RPMI8226 (cell line): ENCODE measurements at places on chromosomes 4 and X.

GRCh38 chr4:182547435-182547834 lies 304.2 kb downstream of the TENM3 start:
- no peak for DNase-seq

DNA sequence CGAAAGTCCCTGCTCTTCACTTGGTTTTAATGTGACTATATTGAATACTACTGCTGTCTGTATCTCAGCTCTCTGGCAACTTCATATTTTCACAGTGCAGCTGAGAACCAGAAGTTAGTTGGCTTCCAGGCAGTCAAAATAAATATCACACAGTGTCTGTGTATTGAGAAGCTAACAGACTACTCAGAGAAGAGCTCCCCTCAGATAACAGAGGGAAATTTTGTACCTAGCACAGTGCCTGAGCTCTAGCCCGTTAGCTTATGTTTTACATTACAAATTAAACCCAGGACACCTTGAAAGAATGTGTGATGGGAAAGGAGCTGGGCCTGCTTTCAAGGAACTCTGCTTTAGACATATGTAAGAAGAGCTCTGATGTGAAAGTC lies 22.7 kb downstream of the JADE1 start:
- DNase-seq = no peak

GRCh38 chr4:7324651-7325121 lies 110.0 kb downstream of the PSAPL1 start:
- peak; percentile 20 for DNase-seq

- no peak for DNase-seq
Measured at GRCh38 chrX:17580539-17581152, 156.6 kb upstream of the SCML1 start.

- DNase-seq = no peak
Measured at GRCh38 chr4:88063634-88064296, 56.3 kb downstream of the PKD2 start.

DNA sequence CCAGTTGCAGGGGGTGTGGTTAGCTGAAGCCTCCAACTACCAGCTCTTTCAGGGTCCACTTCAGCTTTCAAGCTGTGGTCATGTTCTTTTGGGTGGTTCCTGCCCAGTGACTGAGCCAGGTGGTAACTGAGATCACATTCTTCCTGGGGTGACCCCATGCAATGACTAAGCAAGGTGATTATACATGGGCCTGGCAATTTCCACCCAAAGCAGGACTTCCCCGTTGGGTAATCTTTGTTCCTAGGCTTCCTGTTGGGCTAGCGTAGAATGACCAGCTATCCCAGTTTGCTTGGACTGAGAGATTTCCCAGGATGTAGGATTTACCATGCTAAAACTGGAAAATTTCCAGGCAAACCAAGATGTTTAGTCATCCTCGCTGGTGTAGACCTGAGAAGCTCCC lies 18.4 kb upstream of the MAGEB17 start:
- no peak for DNase-seq

DNA sequence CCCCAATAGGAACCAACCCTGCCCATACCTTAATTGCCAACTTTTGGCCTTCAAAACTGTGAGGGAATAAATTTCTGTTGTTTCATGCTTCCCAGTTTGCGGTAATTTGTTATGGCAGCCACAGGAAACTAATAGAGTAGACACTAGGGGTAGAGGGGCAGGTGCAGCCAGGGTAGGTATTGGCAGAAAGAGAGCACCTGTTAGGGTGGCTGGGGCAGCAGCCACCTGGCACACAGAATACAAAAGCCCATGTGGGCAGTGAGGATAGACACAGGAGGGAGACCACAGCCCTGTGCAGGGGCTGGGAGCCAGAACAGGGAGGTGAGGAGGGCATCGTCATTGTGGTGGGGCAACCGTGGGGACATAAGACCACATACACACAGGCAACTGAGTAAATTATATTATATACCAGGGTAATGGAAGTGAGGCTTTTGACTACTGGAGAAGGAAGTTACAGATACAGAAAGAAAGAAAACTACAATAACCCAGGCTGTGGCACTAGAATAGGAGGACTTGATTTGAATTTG lies 28.2 kb downstream of the IRF2 start:
- DNase-seq = peak; percentile 65

DNA sequence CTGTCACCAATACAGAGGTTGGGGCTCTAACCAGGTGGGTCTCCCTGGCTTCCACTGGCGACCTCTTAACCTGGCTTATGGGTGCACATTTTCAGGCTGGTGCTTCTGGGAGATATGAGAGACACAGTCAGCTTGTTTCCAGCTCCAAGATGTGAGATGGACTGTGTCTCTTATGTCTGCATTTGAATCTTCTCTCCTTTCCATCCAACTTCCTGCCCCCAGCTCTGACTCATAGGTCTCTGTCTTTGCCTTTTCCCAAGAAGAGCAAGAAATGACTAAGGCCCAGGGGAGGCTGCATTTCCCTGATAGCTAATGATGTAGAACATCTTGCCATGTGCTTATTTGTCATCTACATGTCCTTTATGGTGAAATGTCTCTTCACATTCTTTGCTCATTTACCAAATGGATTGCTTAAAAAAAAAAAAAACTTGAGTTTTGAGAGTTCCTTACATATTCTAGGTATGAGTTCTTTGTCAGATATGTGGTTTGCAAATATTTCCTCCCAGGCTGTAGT lies 3.2 kb upstream of the UXT start:
- DNase-seq = no peak

GRCh38 chrX:132218100-132218812 lies 991 bp downstream of the RAP2C start:
- peak; percentile 91 for DNase-seq

- DNase-seq = no peak
Measured at GRCh38 chr4:101014417-101014816, 332.9 kb downstream of the PPP3CA start.

DNA sequence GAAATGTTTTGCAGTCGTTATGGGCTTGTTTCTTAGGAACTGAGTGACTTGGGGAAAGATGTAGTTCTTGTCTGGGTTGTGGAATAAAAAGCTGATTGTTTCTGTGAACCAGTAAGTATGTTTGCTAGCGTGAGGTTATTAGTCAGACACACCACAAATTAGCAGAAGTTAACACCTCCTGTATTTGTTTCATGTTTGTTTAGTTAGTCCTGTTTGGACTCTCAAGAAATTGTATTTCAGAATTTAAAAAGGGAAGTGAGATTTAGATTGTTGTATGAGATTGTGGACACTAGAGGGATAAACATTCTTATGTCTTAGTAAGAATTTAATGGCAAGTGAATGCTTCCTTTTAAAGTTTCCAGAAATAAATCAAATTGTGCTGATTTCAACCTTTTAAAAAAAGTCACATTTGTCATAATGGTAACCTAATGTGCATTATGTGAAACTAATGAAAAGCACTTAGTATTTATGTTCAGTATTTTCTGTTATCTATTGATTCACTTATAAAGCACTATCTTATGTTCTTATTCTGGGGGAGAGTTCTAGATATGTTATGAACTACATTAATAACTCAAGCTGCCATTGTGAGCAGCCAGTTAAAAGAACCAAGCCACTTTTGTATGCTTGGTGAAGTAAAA lies 25.6 kb downstream of the ATP10D start:
- DNase-seq = peak; percentile 20

DNA sequence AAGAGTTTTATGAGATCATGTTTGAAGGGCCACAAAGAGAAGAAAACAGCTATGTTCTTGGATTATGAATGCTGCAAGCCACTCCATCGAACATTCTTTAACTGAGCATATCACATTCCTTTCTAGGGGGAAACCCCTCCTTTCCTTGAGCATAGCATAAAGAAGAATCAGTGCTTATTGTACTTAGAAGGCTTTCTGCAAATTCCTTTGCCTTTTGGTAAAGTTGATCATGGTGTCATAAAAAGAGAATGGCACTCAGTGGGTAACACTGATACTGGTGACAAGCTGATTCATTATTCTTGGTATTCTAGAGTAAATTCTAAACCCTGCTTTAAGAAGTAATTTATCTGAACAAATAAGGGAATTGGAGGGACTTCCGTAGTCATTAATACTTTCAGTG lies 88.5 kb upstream of the GPR34 start:
- no peak for DNase-seq
